ENCODE measurements at places on chromosomes 1 and 21.

DNA sequence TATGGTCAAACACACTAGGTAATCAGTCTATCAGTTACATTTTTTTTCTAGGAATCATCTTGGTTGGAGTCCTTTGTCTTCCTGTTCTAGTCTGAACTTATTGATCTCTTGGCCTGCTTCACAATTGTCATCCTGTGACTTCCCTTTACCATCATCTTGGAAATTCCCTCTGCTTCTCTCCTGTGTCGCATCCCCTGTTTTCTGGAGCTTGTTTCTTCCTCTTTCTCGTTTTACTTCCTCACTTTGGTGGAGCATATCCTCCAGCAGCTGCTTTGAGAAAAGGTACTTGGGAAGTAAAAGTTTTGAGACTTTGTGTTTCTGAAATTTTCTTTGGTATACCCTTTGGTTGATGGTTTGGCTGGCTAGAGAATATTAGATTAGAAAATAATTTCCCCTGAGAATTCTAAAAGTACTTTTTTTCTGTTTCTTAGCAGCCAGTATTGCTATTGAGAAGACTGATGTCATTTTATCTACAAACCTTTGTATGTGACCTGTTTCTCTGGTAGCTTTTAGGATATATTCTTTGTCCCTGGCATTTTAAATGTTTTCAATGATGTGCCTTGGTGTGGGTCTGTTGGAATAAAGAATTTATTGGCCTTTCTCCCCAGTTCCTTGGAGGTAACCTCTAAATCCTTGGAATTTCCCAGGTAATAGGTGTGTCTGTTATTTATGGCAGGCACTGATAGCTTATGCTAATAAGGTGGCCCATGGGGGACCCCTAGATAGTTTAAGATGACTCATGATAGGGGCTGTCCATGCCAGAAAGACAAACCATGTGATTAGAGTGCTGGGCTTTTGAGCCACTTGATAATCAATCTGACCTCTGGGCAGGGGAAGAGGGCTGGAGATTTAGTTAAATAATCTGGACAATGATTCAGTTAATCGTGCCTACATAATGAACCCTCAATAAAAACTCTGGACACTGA is 6.1 kb upstream of the MYCL start:
- DNase-seq, result no peak

DNA sequence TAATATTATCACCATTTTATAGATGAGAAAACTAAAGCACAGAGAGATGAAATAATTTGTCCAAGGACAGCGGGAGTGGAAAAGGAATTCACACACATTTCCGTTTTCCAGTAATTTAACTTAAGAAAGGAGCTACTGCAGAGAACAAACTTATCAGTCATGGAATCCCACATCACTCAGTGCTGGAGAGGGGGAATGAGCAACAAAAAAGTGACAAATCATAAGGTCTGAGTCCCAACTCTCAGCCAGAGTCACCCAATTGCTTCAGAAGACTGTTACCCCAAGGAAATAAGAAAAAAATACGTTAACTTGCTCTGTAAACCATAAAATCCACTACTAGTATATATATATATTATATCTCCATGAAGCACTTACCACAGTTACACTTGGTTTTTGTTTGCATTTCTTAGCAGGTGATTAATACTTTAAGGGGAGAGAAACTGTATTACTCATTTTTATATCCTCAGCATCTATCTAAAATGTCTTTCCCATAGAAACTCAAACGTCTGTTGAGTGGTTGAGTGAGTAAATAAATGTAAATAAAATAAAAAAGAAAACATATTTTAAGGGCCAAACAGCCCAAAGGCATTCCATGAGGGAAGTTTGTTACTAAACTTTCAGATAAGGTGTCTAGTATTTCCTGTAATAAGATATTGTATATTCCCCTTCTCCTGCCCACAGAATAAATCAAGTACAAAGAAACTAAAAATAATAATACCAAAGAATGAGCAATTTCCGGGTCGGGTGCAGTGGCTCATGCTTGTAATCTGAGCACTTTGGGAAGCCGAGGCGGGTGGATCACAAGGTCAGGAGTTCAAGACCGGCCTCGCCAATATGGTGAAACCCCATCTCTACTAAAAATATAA is 76.8 kb downstream of the SLC45A1 start:
- DNase-seq, result no peak

- no peak for DNase-seq
These were observed 53.3 kb upstream of the TINAGL1 start for GRCh38 chr1:31523012-31523411.

GRCh38 chr1:156910309-156910782 is 10.1 kb upstream of the LRRC71 start:
- DNase-seq, result no peak

DNA sequence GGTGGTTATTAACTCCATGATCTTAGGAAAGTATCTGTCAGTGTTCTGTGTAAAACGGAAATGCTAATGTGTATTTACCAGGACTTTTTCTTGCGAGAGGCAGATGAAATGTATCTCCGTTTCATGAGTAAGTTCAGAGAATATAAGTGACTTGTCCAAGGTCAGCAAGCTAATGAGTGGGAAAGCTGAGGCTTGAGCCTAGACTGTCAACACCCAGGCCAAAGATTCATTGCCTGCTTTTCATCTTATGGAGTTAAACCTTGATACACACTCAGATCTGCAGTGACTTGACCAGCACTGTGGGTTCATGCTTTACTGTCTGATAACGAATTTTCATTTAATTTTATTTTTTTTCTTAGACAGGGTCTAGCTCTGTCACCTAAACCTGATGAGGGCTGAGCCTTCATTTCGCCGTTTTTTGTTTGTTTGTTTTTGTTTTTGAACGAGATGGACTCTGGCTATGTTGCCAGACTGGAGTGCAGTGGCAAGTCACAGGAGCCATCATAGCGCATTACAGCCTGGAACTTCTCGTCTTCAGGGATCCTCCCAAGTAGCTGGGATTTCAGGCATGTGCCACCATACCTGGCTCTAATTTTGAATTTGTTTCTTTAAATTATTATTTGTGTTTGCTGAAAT is 918 bp upstream of the JTB start:
- no peak for DNase-seq

- DNase-seq, result no peak
These were observed 68.0 kb downstream of the DISC1 start for GRCh38 chr1:231694465-231695077.

DNA sequence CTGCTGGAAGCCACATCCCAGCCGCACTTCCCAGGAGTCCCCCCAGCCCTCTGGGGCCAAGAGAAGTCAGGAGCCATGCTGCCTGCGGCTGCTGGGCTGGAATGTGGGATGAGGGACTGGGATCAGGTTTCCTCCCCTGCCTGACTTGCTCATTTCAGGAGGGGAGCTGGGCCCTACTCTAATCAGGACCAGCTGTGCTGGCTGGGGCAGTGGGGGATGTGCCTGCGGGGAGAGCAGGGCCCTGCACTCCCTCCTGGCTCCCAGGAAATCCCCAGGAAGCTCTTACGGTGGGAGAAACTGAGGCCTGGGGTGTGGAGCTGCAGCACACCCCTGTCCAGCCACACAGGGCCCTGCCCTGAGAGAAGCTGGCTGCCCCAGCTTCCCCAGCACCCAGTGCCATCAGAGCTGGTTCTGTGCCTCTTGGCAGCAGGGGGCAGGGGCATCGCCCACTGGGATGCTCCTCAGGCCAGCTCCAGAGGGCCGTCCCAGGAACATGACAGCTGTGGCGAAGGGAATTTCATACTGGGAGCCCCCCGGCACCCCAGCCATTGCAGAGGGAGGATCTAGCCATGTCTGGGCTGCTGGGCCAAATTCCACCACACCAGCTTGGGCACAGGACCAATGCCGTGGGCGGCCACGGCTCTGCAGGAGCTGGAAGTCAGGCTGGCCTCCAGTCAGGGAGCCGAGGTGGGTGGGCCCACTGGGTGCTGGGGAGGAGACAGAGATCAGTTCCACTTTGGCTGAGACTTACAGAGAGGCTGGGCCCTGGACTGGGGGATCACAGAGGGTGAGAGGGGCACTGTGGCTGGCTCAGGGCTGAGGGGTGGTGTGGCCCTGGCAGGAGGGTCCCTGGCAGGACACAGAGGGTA is 21.3 kb upstream of the PRSS38 start:
- DNase-seq, result no peak

DNA sequence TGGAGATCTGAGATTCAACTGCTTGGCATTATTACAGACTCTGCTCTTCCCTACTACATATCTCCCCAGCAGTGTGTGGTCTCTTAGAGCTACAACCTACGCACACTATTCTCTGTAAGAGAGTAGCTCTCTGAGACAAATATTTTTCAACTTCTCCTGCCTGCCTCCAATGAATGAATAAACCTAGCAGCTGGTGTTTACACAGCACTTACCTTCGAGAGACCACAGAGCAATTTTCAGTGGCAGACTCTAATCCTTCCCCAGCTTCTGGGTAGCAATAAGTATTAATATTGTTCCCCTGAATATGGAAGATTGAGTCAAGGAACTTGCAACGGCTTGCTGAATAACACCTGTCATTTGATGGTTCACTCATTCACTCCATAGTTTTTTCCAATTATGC is 350.9 kb upstream of the SPAG17 start:
- peak; percentile 17 for DNase-seq

DNA sequence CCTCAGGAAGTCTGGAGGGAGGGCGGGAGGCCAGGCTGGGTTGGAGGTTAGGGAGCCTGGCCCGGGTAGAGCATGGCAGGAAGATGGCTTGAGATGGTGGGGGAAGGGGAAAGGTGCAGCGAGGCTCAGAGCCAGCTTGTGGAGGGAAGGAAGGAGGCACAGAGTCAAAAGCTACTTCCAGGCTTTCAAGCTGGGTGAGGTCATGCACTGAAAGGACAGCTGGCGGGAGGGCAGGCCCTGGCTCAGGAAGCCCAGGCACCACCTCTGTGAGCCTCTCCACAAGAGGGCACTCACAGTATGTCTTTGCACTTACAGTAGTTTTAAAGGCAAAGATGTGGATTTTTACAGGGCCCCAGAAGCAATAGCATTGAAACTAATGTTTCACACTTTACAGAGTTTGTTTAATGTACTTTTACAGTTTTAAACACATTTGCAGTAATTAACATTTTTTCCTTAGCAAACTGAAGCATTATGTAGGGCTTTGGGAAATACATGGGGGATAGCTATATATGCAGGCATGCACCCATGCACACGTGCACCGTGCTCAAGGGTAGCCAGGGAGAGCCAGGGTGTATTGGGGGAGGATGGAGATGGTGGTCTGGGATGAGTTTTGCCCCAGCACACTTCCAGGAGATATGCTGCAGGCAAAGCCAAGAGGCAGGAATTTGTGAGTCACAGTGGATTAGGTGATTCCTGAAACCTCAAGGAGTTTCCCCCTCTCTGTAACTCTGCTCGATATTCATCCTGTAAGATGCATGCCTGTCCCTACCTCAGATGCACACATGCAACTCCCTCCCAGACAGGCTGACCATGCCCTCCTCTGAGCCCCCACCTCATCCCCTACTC is 6.1 kb upstream of the ADAM15 start:
- peak; percentile 59 for DNase-seq

GRCh38 chr1:167365360-167365759 is 144.7 kb downstream of the POU2F1 start:
- DNase-seq, result no peak

- DNase-seq, result no peak
These were observed 39.9 kb upstream of the GBP5 start for GRCh38 chr1:89312572-89312971.

DNA sequence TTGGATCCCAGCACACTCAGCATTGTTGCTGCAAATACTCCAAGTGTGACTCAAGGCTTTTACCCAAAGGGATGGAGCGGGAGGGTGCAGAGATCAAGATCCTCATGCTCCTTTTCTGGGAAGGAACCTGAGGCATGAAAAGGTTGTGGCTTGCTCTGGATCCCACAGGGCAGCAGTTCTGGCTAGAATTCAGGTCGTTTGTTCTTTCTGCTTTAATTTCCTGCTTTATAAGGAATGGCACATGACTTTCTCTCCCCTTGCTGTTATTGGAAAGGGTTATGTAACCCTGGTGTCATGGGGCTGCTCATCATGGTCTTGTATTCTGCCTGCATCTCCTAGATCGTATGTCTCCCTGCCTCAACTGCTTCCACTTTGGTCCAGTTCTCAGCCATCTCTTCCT is 101.6 kb downstream of the NOS1AP start:
- DNase-seq, result no peak

GRCh38 chr1:155078469-155079209 is at the start of gene EFNA3:
EFNA3 (plus strand) TSS chr1:155078837; CDS start chr1:155078942, 105 bp downstream.
- no peak for DNase-seq

GRCh38 chr1:193181536-193181935 is 4.9 kb downstream of the B3GALT2 start:
- DNase-seq, result no peak

DNA sequence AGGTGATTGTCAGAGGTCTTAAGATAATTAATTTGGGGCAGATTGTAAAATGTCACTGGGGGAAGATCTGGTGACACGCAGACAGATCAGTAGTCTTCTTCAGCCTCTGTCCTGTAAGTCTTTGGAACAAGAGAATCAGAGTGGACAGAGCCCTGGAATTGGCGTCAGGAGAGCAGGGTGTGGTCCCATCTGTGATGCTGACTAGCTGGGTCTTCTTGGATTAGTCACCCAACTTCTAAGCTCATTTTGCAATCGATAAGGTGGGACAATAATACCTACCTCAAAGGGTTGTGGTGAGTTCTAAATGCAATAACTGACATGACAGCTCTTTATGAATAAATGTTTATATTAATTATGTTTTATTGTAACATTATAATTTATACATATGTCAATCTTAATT is 4.8 kb downstream of the FASLG start:
- DNase-seq, result no peak

GRCh38 chr1:222794656-222795474 is 20.0 kb upstream of the DISP1 start:
- DNase-seq, result no peak

GRCh38 chr1:89808441-89809117 is 12.3 kb upstream of the LRRC8D start:
- no peak for DNase-seq

- no peak for DNase-seq
These were observed 43.8 kb downstream of the CD53 start for GRCh38 chr1:110916669-110917306.

- DNase-seq, result no peak
These were observed 130.9 kb upstream of the SAMSN1 start for GRCh38 chr21:14677013-14677412.

GRCh38 chr1:222750651-222751050 is 13.6 kb downstream of the FAM177B start:
- no peak for DNase-seq
